ENCODE measurements at places on chromosomes 4 and X.

DNA sequence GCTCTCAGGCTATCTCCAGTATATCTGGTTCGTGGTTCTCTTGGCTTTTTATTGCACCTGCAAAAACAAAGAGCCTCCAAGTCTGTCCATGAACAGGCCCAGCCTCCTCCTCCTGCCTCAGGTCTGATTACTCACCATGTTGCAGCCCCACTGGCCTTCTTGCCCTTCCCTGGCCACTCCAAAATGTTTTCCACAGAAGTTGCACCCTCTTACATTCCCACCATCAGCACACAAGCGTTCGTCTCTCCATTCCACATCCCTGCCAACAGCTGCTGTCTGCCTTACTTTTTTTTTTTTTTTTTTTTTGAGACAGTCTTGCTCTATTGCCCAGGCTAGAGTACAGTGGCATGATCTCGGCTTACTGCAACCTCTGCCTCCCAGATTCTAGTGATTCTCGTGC lies 86.7 kb downstream of the RFC1 start:
- ATAC-seq = no peak

DNA sequence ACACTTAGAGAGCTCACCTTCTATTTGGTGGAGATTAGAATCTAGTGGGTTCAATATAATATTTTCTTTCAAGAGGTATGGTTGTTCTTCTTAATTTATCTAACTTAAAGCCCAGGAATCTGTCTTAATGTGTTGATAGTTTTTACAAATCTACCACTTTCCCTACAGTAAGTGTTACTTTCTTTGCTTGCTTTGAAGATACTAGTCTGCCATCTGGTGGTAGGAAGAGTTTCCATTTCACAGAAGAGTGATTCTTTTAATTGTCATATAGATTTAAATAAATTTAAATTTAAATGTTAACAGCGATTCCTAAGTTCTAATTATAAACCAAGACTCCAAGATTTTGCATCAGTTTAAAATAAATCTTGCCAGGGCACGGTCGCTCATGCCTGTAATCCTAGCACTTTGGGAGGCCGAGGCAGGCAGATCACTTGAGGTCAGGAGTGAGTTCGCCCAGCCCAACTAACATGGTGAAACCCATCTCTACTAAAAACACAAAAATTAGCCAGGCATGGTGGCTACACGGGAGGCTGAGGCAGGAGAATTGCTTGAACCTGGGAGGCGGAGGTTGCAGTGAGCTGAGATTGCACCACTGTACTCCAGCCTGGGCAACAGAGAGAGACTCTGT lies 43.5 kb downstream of the NUDT9 start:
- peak; percentile 42 for ATAC-seq

DNA sequence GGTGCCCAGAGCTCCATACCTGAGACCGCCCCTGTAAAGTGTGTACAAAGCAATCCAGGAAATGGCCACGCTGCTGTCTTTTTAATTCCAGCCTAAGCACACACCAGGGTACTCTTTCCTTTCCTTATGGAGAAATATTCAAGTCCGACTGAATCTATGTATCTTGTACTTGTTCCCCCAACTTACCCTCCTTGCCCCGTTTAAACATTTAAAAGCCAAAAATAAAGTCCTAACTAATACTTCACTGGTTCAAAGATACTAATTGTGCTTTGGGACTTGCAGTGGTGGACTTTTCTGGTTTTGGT lies 731 bp upstream of the AMMECR1 start:
- no peak for ATAC-seq

GRCh38 chr4:99104153-99104552 lies 15.6 kb upstream of the ADH5 start:
- no peak for ATAC-seq

DNA sequence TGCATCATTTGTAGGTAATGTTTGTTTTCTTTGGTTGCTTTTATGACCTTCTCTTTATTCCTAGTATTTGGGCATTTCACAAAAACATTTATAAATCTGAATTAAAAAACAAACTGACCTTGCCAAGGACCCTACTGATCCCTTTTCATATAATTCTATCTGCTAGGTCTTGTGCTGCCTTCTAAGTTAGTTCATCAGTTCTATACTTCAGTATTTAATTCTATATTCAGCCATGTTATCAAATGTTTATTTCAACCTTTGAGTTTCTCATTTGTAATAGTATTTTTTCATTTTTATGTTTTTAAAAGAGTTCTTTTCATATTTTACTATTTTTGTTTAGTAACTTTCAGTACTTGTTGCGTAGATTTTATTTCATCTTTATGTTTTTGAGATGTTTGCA lies 155.3 kb downstream of the SNCA start:
- no peak for ATAC-seq

DNA sequence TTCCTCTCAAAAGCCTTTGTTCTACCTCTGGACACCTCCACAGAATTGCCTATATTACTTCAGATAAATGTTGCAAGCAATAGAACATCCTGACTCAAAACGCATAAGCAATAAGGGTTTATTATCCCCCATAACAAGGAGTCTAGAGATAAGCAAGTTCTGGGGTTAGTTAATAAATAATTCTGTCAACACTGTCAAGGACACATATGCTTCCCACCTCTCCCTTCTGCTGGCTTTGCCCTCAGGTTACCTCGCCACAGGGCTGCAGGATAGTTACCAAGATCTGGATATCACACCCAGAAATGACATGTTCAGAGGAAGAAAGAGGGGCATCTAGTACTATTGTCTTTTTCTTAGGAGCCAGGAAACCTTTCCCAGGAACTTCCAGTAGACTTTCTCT lies 14.0 kb upstream of the DUSP21 start:
- ATAC-seq = no peak

DNA sequence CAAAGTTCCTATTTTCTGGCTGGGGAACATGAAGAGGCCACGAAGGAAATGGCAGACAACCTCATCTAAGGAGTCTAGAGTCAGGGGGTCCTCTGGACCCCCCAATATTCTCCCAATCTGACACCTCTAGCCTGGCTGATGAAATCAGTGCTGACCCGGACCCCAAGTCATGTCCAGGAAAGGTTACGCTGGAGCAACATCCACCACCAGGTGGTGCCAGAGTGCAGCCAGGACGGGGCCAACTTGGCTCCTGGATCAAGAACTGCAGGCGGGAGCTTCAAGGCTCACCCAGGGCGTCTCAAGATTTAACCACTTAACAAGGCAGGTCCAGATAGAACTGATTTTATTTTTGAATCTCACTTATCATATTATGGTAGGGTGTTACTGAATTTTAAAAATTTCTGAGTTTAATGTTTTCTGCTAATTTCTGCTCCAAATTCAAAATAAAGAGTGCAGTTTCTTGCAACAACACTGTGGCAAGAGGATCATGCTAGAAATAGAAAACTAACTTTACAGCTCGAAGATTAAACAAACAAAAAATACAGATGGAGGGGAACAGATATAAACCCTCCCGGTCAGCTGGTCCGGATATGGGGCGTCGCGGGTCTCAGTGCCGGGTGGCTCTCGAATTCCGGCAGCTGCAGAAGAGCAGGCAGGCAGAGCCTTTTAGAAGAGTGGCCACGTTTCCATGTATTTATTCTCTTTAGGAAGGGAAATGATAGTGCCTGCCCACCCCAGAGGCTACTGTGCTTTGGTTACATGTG lies 135.5 kb downstream of the AFAP1 start:
- ATAC-seq = peak; percentile 76

- peak; percentile 36 for ATAC-seq
These were observed 1.0 kb downstream of the AGA start for GRCh38 chr4:177441061-177441802.

- no peak for ATAC-seq
These were observed 159.4 kb downstream of the OPHN1 start for GRCh38 chrX:68273887-68274286.

DNA sequence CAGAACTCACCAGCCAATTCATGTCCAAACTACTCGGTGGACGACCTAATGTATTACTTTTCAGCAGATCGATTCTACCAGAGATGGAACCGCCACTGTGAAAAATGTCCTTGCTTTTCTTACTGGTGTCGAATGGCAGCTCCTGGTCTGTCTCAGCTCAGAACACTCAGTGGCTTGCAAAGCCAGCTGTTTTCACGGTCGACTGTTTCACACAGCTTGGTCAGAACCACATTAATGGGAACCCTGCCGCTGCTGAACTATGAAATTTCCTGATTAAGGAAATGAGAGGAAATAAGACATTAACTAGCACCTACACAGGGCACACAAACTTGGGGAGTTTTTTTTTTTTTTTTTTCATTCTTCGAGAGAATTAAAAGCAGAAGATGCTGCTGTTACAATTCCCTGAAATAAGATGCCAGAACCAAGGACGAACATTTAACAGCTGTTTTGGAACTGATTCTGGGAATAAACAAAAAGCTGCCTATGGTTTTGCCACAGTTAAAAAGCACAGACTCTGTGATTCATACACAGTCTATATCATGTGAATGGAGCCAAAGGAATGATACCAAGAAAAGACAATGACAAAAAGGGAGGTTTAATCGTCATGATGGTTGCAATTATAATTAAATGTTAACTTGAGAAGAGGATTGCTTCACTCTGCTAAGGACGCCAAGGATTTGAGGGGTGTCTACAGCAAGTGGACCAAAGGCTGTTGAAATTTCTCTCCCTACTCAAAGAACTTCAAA lies 31.3 kb downstream of the SUPT20HL2 start:
- no peak for ATAC-seq

GRCh38 chr4:150632639-150633038 lies 50.7 kb downstream of the MAB21L2 start:
- no peak for ATAC-seq

GRCh38 chr4:76210452-76210851 lies 3.2 kb downstream of the SCARB2 start:
- ATAC-seq = no peak

GRCh38 chrX:15448010-15448639 lies 45.0 kb downstream of the PIR start:
- ATAC-seq = no peak

Data from esophagus mucosa (tissue), 1 donor.